Spleen (tissue), 13 donors: ENCODE measurements at places on chromosomes 5 and 9.

DNA sequence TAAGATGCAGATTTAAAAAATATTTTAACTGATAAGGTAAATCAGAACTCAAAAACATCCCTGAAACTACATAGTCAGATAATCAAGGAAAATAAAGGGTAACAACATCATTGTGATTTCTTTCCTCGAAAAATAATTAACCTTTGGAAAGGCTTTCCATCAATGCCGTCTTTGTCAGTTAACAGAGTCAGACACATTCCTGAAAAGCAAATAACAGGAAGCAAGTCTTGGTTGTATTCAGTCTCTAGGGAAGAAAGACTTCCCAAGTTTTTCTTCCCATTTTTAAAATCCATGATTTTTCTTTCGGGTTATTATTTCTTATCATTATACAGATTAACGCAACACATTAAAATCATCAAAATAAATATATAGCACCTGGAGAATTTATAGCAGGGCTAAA is 256.4 kb upstream of the CDH6 start:
- no peak for DNase-seq

GRCh38 chr5:122091936-122092600 is 14.0 kb upstream of the LOX start:
- DNase-seq, result no peak

DNA sequence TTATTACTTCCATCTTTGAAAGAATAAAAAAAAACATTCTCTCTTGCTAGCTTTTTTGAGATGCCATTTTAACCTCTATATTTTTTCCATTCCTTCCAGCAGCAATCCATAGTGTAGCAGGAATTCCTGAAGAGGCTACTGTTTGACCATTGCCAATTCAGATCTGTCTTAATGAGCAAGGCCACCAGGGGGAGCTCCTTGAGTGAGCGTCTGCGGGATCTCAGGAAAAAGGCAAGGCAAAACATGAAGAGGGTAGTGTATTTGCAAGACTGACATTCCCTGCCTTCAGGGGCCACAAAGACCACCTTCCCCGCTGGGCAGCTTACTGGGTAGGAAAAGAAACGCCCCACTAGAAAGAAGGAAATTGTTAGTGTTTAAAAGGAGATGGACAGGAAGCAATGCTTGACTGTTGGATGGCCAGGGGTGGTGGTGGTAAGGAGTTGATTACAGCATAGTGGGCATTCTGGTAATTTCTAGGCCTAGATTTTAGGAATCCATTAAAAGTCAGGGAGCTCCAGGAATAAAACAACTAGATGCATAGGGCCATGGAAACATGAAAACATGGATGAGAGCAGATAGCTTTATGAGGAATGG is 206.6 kb upstream of the HAPLN1 start:
- DNase-seq, result no peak

- no peak for DNase-seq
Observed at GRCh38 chr5:89253666-89254352, 370.8 kb upstream of the MEF2C start.

GRCh38 chr5:14270209-14270702 is 127.1 kb downstream of the TRIO start:
- no peak for DNase-seq

DNA sequence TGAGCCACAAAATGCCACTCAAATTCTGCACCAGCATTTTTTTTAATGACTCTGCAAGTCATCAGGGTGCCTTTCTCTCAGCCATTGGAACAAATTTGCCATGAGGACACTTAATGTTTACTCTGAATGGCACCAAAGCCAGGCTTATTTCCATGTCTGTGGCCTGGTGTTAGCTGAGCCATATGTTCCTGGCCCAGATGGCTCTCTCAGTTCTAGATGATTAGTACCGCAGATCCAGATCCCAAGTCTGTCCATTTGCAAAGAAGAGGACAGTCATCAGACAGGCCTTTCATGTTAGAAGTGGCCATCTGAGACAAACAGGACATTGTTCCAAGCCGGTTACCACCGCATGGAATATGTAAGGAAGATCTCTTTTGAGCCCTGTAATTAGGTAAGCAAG is 70.3 kb downstream of the INSYN2B start:
- DNase-seq, result no peak

GRCh38 chr5:135372654-135373381 is 26.2 kb downstream of the MACROH2A1 start:
- DNase-seq, result peak; percentile 42

- DNase-seq, result no peak
Observed at GRCh38 chr5:150401076-150401375, 11.7 kb downstream of the CD74 start.

- DNase-seq, result no peak
Observed at GRCh38 chr9:36064448-36065037, 27.8 kb downstream of the RECK start.

DNA sequence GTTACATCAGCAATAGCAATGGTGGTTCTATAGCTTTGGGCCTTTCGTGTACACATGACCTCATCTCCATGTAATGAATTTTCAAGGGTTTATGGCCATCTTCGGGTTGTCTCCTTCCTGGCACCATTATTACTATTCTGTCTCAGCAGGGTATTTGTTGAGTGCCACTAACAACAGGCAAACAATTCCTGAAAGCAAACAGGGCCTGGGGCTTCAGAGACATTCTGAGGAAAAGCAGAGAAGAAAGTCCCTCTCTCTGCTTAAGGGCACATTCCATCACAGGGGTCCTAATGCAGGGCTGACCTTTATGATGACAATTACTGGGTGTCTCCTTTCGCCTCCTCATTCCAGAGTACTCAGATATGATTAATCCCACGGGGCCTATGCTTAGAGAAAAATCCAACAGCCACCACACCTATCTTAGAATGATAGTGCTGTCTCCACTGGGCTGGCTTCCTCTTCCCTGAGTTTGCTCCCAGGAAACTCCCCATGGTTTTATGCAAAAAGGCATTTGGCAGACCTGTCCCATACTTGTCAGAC is 540.2 kb upstream of the ZNF462 start:
- no peak for DNase-seq

DNA sequence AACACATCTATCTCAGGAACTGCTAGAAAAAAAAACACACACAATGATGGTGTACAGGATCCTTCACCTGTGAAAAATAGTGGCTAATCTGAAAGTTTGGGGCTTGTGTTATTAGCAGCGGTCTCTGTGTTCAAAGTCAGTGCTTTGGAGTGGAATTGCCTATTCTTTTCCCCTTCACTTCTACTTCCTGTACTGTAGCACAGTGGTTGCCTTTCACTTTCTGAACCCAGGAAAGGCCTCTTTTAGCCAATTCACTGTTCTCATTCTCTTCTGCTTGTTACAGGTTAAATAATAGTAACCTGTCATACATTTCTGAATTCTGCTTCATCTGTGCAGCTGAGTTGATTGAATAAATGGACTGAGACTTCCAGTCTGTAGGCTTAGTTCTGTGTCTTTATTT is 161.3 kb upstream of the RGS7BP start:
- no peak for DNase-seq

GRCh38 chr9:10396615-10397014 is 216.2 kb downstream of the PTPRD start:
- no peak for DNase-seq

GRCh38 chr9:131630205-131630831 is 85.0 kb downstream of the PRRT1B start:
- DNase-seq, result no peak

DNA sequence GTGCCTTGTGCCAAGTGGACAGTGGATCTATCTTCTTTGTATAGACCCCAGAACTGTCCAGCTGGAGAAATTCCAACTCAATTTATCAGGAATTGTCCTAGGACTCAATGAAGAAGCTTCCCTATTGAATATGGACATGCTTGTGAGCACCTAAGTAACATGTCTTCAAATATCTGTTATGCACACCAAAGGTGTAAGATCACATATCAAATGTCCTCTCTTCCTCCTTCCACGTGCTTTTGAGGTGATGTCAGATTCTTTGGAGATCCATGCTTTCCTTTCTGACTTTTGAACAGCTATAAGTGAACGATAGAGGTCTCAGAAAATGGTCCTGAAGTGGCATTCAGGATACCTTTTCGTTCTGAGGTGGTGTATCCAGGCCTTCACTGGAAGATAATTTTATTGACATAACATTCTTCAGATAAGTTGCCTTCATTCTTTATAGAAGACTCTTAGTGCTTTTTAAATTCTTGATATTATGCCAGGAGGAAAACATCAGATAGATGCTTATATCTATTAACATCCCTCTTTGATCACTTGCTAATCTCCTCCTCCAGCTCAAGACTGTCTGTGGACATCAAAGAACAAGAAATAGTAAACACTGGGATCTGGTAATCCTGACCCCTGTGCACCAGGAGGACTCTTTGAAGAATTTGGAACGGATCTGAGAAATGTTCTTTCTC is 246.4 kb downstream of the SMARCA2 start:
- no peak for DNase-seq

GRCh38 chr5:10250806-10251276 is 761 bp downstream of the CCT5 start:
- no peak for DNase-seq

GRCh38 chr5:158017469-158017868 is 158.5 kb upstream of the CLINT1 start:
- DNase-seq, result no peak

GRCh38 chr9:28542928-28543327 is 969.6 kb upstream of the C9orf72 start:
- DNase-seq, result no peak

DNA sequence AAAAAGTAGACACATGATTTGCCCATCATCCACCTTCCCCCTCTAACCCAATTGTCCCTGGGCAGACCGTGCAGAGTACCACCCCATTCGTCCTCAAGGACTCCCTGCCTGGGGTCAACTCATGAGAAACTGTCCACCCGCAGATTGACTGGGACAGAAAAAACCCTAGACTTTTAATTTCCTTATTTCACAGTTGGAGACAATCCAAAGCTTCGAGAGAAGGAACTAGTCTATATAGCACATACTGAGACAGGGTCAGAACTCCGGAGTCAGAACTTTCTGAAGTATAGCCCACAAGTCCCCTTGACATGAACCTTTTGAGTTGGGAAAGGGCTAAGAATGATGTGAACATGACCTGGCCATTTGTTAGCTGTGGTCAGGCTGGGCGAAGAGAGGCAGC is 7.5 kb upstream of the GPX3 start:
- DNase-seq, result no peak

- DNase-seq, result no peak
Observed at GRCh38 chr9:121285835-121286687, 18.1 kb downstream of the GSN start.

DNA sequence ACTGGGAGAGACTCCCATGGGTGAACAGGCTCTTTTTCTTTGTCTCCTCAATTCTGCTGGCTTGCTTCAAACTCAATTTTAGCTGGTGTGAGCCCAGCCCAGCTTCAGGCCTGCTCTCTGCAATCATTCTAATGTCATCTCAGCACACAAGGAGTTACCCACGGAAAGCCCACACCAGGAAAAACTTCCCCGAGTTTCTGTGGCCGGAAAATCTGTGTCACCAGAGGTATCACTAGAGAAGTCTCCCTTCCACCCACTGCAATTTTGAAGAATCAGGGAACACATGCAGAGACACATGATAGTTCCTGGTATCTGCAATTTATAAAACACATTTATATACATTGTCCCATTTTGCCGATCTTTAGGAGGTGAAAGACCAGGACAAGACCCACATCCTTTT is 13.5 kb upstream of the NDFIP1 start:
- no peak for DNase-seq

- DNase-seq, result no peak
Observed at GRCh38 chr9:129012893-129013448, 15.2 kb downstream of the SH3GLB2 start.

GRCh38 chr5:133957591-133957990 is 10.8 kb downstream of the C5orf15 start:
- no peak for DNase-seq
